ENCODE measurements at places on chromosomes 7 and 10.

- DNase-seq: no peak
Measured at GRCh38 chr7:108537229-108537628, 11.3 kb upstream of the PNPLA8 start.

DNA sequence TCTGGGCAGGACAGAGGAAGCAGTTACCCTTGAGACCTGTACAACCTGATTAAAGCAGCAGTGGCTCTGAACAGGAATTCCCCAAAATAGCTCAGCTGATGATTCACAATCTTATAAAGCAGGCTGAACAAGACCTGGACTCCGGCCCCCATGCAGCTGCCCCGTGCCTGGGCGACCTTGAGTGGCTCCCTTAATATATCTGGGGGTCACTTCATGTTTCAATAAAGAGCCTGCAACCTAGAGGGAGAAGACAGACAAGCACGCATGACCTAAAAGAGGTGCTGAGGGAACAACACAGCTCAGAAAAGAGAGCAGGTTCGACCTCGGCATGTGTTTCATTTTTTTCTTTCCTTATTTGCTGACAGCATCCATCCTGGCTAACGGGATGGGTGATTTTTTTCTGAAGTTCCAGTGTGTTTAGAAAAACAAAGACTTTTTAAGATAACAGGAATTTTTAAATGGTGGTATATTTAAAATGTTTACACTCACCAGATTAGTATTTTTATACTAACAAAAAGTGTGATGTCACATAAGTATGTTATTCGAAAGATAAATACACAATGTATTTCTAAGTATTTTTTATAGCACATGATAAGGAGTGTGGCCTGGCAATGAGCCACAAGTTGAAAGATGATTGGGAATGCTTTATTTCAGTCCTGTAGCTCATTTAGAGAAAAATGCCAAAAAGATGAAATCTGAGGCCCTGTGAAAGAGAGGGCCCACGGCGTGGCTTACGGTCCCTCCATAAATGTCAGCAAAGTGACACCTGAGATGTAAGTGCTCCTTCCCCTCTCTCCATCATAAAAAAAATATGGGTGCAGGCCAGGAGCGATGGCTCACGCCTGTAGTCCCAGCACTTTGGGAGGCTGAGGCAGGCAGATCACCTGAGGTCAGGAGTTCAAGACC is 161.3 kb downstream of the SLIT1 start:
- DNase-seq: no peak

DNA sequence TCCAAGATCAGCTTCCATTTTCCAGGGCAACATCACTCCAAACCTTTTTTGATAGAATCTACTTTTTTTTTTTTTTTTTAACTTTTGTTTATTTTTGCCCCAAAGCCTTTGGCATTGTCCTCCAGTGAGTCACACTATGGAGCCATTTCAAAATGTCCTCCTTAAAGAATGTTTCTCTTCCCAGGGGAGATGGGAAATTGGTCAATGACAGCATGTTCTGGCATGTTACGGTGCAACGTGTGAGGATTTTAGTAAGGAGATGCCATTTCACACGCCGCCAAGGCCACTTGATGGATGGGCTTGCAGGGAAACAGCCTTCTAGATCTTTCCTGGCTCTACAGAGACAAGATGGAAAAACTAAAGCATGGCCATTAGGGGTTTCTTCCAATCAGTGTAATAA is 30.7 kb upstream of the TRIL start:
- no peak for DNase-seq

DNA sequence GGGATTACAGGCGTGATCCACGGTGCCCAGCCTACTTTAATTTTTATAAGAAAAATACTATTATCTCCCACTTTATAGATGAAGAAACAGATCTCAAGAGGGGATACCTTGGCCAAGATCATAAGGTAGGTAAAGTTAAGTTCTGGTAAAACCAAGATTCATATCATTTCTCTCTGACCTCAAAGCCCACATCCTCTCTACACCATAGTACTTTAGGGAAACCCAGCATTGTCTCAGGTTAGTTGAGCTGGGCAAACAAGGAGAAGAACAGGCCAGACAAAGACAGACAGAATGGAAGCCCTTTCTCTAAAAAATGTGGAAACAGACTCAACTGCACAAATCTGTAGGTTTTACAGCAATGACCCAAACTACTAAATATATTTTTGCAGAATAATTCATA is 197.7 kb upstream of the FRMD4A start:
- no peak for DNase-seq

GRCh38 chr7:46145412-46145811 is 224.3 kb upstream of the IGFBP3 start:
- no peak for DNase-seq

GRCh38 chr10:92082583-92083280 is 159.2 kb downstream of the BTAF1 start:
- no peak for DNase-seq

- no peak for DNase-seq
Measured at GRCh38 chr7:33807779-33808482, 97.4 kb upstream of the BMPER start.

- DNase-seq: no peak
Measured at GRCh38 chr10:100006243-100006886, 3.4 kb downstream of the DNMBP start.

- DNase-seq: no peak
Measured at GRCh38 chr10:46273506-46274477, 13.0 kb upstream of the ANTXRL start.
